ENCODE measurements at places on chromosomes 16 and 17. TPM values are rescaled to one million over a fixed set of nuclear protein-coding genes. Genes with fewer than 3 reads are reported as not detected.

The LYRM9 gene
- 12.2 TPM for total RNA-seq

The POLR3E gene
- total RNA-seq: 22.0 TPM

The CMIP gene
- total RNA-seq: 86.5 TPM

The MYBBP1A gene
- 47.9 TPM for total RNA-seq

The CCT6B gene
- 3.1 TPM for total RNA-seq

The WNT9B gene
- not detected for total RNA-seq

The ARL5C gene
- total RNA-seq: not detected

Measured in placental epithelial cell (primary cell).